ENCODE measurements at places on chromosomes 1 and 21. TPM values are rescaled to one million over a fixed set of nuclear protein-coding genes. Genes with fewer than 3 reads are reported as not detected.

Gene GNPAT
- total RNA-seq = 60.4 TPM

DNA sequence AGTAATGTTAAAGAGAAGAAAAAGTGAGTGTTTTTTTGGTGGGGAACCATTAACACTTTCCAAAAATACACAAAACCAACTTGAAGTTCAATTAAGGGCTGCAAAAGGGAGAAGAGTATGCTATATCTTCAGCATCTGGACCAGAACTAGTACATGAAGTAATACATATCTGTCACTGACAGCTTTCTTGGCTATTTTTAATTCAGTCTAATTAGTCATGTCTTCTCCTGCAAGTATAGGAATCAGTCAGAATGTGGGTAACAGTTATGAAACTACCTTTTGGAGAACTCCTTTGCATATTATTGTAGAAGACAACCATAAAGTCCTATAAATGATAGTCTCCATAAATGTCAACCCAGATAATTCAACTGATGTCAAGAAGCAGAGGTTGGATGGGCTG lies 901.2 kb downstream of the TTLL7 start:
- no peak for DNase-seq

- no peak for DNase-seq
Measured at GRCh38 chr1:45669379-45669778, 17.0 kb downstream of the GPBP1L1 start.

- DNase-seq = no peak
Measured at GRCh38 chr1:92315766-92316599, 17.1 kb downstream of the RPAP2 start.

DNA sequence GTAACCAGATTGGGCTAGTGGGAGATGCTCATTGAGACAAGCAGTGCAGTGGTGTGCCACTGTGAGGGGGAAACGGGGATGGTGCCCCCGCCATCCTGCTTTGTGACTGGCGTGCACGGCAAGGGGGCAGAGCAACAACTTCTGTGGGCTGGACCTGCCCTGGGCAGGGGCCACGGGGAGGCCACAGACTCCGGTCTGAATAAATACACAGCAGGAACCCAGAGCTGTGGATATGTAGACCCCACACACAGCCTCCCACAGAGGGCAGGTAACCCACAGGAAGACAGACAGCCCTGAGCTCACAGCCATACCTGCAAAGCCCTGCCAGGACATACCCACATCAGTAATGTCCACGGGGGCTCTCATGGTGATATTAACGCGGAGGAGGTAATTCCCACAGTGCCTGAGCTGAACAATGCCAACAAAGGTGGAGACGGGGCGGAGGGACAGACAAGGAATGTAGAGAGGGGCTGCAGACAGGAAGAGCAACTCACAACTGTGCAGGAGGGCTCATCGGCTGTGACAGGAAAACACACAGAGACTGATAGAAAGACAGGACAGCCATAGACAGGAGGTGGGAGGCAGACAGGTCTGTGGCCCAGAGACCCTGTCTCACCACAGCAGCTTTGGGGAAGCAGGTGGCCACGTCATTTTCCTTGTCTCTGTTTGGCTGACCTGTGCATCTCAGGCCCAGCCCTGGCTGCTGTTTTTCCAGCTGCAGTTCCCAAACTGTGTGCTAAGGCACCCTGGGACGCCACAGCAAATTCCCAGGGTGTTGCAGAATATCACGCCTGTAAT lies 4.9 kb upstream of the WNT3A start:
- DNase-seq = no peak

DNA sequence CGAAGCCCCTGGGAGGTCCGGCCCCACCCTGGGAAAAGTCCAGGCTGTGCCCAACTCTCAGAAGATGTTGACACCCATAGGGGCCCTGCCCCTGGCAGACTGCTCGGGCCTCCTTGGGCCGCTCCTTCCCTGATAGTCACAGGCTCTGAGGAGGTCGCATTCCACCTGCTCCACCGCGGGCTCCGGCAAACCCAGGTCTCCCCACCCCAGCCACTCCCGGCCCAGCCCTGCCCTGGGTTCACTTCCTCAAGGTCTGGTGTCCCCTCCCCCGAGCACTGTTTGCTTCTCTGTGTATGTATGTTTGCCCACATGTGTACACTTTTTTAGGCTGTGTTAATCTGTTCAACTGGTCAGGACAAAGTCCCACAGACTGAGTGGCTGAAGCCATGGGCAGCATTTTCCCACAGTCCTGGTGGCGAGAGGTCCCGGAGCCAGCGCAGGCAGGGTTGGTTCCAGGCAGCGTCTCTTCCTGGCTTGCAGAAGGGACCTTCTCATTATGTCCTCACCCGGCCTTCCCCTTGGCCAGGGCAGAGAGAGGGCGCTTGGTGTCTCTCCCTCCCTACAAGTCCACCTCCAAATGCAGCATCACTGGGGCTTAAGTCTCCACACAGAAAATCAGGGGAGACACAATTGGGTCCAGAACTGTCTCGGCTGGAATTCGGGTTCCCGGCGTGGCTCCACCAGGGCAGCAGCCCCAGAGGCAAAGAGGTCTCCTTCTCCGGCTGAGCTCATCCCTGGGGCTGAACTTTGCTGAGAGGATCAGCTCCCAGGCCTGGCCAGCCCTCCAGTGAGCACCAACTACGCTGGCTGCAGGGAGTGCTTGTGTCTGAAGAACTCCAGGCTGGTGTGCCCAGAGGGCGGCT lies 10.5 kb upstream of the PRXL2B start:
- DNase-seq = no peak

Data from fibroblast of lung (primary cell).